Activated CD8-positive, alpha-beta memory T cell treated with anti-CD3 and anti-CD28 coated beads for 48 hours (primary cell): ENCODE measurements at places on chromosomes 11 and 22.

DNA sequence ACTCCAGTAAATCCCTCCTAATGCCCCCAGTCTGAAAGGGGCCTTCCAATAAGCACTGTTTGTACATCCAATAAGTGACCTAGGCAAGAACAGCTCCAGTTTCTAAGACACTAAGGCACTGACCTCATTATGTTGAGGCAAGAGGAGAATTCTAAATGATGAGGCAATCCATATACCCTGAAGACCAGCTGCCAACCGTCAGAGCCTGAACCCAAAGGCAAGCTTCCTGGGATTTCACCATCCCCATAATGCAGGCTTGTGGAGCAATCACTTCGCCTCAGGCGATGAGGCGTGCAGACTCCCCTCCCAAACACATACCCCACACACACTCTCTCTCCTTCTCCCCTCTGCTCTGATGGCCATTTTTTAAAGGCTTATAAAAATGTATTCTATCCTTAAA lies 49.5 kb downstream of the LGR4 start:
- DNase-seq = no peak

DNA sequence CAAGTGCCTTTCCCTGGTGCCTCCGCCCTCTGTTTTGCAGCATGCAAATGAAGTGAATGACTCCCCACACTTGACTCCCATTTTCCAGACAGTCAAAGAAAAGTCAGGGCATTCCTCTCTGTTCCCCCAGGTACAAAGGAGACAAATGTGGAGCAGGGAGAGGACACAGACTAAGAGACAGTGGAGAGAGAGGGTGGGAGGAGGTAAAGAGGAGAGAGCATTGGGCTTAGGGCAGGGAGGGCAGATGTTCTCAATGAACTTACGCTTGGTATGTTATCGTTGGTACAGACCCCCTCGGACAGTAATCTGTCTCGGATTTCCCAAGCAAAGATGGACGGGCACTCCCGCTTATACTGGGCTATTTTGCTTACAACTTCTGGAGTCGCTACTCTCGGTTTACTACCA lies 9.8 kb downstream of the PAX6 start:
- DNase-seq = no peak

GRCh38 chr22:25514436-25515180 lies 49.9 kb upstream of the GRK3 start:
- no peak for DNase-seq

- peak; percentile 24 for DNase-seq
These were observed 53.2 kb downstream of the GRIK4 start for GRCh38 chr11:120564573-120565311.

DNA sequence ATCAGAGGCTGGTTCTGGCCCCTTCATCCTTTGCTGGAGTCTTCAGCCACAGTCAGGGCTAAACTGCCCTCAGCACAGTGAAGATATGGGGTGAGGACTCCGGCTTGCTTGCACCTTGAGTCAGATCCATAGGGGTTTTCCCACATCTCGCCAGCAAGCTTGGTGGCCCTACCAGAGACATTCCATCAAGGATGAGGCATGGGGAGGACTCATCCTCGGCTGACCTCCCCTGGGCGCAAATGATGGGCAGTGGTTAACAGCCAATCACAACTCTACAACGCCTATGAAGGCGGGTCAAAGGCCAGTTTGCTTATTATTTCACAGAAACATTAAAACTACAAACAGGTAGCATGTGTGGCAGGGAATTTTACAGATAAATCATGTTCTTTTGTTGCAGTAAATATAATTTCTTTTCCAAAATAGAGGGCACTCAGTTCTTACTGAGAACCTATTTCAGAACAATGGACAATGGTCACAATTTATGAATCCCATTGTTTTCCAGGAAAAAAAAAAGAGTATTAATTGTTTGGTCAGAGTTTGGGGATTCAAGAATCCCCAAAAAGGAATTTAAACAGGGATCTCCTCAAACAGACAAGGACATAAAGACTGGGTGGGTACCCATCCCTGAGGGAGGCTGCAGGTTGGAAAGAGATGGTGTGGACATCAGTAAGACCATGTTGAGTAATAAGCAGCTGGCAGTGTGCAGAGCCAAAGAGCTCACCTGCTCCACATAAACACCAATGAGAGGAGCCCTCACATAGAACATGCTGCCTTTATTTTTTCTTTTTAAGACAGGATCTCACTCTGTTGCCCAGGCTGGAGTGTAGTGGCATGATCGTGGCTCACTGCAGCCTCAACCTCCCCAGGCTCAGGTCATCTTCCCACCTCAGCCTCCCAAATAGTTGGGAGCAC lies 14.8 kb downstream of the PLAAT3 start:
- DNase-seq = no peak

DNA sequence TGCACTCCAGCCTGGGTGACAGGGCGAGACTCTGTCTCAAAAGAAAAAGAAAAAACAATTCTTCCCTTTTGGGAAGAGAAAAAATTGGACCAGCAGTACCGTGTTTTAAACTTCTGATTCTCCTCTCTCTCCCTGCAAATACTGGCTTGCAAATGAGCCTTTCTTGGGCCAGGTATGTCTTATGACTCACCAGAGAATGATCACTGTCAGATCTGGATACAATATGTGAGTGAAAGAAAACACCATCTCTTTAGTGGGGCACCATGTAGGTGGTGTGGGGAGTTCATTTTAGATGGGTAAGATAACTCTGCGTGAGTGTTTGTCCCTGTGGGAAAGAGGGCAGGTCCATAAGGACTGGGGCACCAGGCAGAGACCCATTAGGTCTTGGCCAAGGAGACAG lies 2.4 kb upstream of the SCGB2A2 start:
- DNase-seq = no peak

- DNase-seq = no peak
These were observed 723 bp downstream of the CCDC89 start for GRCh38 chr11:85685125-85685819.

DNA sequence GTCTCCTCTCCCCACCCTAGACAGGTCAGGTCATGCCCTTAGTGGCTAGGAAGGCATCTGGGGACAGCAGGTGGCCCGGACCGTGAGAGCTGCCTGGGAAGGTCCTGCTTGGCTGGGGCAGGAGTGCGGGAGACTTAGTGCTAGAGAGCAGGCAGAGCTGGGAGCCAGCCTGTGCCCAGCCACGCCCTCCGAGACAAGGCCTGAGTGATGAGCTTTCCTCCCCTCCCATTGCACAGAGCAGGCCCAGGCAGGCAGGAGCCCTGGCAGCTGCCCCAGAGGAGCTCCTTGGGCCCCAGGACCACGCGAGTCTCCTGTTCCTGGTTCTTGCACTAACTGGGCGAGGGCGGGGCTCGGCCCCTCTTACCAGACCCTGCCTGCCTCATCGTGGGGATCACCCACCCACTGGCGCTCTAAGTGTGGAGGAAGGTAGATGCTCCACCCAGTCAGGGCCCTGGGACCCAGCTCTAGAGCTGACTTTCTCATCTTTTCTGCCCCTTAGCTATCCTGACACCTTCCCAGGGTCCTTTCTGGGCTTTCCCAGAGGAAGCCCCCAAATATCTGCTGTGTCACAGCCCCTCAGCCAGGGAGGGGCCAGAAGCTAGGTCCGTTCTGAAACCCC lies 44.9 kb downstream of the MACROD1 start:
- DNase-seq = no peak

GRCh38 chr11:73399159-73399590 lies 23.0 kb downstream of the RELT start:
- no peak for DNase-seq

DNA sequence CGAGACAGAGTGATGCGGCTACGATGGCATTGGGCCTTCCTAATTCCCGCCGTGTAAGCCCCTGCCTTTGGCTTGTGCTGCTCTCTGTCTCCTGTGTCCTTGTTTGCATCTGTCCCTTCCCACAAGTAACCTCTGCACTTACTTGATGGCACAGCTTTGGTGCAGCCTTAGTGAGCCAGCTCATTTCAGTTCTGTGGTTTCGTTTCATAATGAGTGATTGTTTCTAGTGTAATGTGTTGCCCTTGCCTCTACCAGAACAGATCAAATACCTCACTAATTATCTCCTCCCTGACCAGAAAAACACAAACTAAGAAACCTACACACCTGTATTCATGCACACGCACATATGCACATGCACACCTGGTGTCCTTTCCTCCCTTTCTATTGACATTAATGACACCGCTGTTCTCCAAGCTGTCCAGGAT lies 58.8 kb downstream of the GRK3 start:
- DNase-seq = no peak

DNA sequence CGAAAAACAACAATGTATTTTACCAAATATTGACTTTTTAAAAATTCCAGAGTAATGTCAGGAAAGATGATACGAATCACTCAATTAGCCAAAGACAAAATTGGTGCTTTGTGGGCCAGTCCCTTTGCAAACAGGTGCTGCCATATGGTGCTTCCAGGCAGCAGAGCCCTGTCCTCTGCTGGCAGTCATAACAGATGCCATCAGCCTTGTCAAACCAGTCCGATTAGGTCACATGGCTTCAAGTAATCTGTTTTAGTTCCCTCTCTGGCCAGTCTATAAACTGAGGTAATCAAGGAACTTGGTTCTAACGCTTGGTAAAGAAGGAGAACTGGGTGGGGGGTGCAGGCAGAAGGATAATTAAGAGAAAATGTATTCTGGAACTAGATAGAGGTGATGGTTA lies 49.1 kb upstream of the CAPRIN1 start:
- DNase-seq = no peak

GRCh38 chr11:131079036-131079435 lies 162.8 kb upstream of the SNX19 start:
- DNase-seq = no peak

DNA sequence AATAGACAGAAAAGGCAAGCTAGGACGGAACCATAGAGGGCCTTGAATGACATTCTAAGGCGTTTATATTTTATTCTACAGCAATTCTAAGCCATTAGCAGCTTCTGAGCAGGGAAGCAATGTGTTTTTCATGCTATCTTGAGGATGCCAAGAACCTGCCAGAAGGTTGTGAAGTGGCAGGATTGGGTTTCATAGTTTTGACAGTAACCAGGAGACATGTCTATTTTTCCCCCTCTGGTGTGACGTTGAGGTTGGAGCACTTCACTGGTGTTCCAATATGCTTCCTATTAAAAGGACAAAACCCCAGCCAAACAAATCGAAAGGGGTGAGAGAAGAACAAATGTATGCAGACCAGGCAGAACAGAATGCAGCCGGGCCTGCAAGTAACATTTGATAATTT lies 148.2 kb downstream of the SPATA19 start:
- no peak for DNase-seq

GRCh38 chr11:74318241-74318932 lies 6.9 kb upstream of the P4HA3 start:
- DNase-seq = no peak

DNA sequence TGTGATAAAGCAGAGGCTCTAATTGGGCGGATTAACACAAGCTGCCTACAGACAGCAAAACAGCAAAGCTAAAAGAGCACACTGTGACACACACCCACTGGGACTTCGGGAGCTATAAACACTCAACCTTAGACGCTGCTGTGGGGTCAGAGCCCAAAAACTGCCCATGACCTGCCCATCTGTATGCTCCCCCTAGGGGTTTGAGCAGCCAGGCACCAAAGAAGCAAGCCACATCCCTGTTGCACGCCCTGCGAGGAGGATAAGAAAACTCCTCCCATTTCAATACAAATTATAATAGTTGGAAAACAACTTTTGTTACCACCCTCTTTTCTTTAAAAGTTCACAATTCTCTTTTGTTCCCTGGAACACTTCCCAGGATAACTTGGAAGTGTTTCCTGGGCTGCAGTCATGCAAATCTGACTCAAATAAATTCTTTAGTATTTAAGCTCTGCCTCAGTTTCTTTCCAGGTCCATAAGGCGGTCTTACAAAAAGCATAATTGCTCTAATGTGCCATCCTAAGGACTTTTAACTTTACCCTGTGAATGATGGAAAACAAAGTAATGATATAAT lies 86.4 kb downstream of the DLG2 start:
- DNase-seq = no peak

DNA sequence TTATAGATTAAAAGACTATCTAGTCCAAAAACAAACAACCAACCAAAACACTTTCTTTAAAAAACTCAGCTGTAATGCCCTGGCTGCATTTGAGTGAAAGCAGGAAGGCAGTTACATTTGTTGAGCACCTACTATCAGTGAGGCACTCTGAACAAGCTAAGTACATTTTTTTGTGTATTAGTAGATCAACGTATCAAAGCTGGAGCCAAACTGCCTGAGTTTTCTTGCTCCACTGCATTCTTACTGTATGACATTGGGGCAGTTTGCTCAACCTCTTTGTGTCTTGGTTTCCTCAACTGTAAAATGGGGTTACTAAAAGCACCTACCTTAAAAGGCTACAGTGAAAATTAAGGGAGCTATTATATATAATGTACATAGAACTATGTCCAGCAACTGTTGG lies 22.0 kb downstream of the COA4 start:
- DNase-seq = no peak

GRCh38 chr11:2131371-2132236 lies 7.6 kb downstream of the IGF2 start:
- DNase-seq = no peak

GRCh38 chr22:48534395-48534958 lies 1293.2 kb downstream of the BRD1 start:
- DNase-seq = no peak

GRCh38 chr11:102447193-102447592 lies 5.4 kb downstream of the TMEM123 start:
- DNase-seq = no peak

GRCh38 chr11:97430877-97431276 lies 1041.1 kb downstream of the JRKL start:
- DNase-seq = no peak

DNA sequence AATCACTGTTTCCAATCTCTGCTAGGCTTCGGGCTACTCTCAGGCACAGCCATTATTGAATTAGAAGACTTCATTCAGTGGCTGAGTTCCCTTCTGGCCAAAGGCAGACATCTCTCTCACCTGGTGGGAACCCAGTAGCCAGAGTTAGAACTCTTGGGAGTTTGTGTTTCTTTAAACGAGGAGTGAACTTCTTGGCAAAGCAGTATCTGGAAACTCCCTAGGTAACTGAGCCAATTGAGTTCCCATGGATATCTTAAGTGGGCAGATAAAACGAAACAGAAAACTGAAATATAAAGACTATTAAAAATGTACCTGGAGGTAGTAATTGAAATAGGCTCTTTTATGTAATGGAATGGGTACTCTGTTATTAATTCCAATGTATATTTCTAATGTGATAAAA lies 125.6 kb downstream of the NELL1 start:
- no peak for DNase-seq

- DNase-seq = no peak
These were observed 10.9 kb upstream of the NAALADL1 start for GRCh38 chr11:65069217-65069616.

DNA sequence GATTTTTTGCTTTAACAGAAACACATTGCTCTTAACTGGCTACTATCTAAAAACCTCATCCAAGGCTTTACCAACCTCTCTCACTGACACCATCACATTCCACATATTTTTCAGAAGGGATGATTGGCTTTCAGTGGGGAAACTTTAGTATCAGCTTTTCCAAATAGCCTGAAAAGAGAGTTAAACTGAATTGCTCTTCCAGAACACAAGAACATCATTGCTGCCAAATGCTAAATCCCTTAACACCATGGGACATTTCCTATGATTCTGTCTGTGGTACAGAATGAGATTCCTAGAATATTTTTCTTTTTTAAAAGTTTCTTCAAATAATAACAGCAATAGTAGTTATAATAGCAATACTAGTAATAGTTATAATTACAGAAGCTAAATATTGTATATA lies 45.4 kb downstream of the SOX6 start:
- DNase-seq = no peak

- DNase-seq = no peak
These were observed 10.0 kb downstream of the PRR33 start for GRCh38 chr11:1881442-1882264.
